ENCODE measurements at places on chromosomes 3 and 15. TPM values are rescaled to one million over a fixed set of nuclear protein-coding genes. Genes with fewer than 3 reads are reported as not detected.

Gene RPP14
- 12.6 TPM for total RNA-seq

Gene RPS17
- total RNA-seq = 1,254 TPM

Gene LIPH
- total RNA-seq = 0.43 TPM

Gene PLA2G4E
- not detected for total RNA-seq

Gene TMEM108
- not detected for total RNA-seq

Gene CXCR6
- not detected for total RNA-seq

Gene VGLL3
- total RNA-seq = 93.0 TPM

Gene ADPRH
- total RNA-seq = 4.5 TPM

Gene PPM1M
- 28.5 TPM for total RNA-seq

Gene PDZRN3
- total RNA-seq = 26.0 TPM

Gene P2RY1
- total RNA-seq = 0.59 TPM

Gene SH2D7
- not detected for total RNA-seq

Gene GCSAM
- total RNA-seq = not detected

Gene DUOXA2
- not detected for total RNA-seq

Gene GATM
- 0.20 TPM for total RNA-seq

Gene FGD5
- 0.20 TPM for total RNA-seq

Gene NPAP1
- not detected for total RNA-seq

Gene ISLR2
- 0.10 TPM for total RNA-seq

Gene RASGRP1
- 5.1 TPM for total RNA-seq

Gene PRR20G
- not detected for total RNA-seq

Gene NOP10
- total RNA-seq = 132 TPM

Gene SLC12A1
- total RNA-seq = not detected

Gene SELENOS
- 60.5 TPM for total RNA-seq

Gene MTFMT
- total RNA-seq = 11.7 TPM

Gene RBP2
- not detected for total RNA-seq

Gene FSIP1
- 1.6 TPM for total RNA-seq

Gene PARP3
- 38.6 TPM for total RNA-seq

Gene ZNF770
- total RNA-seq = 40.1 TPM

Gene INSYN1
- 3.3 TPM for total RNA-seq

Gene MTHFS
- 5.0 TPM for total RNA-seq

Gene ZNF501
- total RNA-seq = 3.0 TPM

Gene SLITRK3
- total RNA-seq = not detected

Gene CSNK1G1
- 27.2 TPM for total RNA-seq

Gene CCDC9B
- total RNA-seq = 91.9 TPM

Gene ZIC1
- 0.03 TPM for total RNA-seq

Gene GMNC
- total RNA-seq = 0.07 TPM

Gene MAP6D1
- total RNA-seq = 2.3 TPM

Gene HTR3E
- total RNA-seq = not detected
